ENCODE measurements at places on chromosomes 3 and 15.

DNA sequence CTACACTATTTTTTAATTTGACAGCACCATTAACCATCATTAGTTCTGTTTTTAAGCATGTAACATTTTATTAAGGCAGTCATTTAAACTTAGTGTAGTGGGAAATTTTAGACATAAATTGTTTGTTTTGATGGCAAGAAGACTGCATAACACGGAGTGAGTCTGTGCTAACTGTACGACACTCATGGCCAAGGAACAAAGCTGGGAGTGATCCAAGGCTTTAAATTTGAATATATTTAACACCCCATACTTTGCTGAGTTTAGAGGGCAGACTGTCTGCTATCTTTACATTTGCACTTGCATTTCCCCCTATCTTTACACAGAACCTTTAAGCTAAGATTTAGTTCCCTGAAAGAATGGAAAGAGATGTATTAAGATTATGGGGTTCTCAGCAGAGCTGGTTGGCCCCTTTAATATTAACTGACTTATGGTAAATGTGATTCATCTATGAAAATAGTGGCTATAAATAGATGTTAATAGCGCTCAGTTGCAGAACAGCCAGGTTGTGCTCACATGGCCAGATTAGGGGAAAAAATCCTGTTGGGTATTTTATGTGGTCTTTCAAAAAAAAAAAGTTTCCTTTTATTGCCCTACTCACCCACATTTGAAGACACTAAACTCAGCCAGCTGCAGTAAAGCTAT is 120.7 kb downstream of the CMSS1 start:
- DNase-seq, result no peak

DNA sequence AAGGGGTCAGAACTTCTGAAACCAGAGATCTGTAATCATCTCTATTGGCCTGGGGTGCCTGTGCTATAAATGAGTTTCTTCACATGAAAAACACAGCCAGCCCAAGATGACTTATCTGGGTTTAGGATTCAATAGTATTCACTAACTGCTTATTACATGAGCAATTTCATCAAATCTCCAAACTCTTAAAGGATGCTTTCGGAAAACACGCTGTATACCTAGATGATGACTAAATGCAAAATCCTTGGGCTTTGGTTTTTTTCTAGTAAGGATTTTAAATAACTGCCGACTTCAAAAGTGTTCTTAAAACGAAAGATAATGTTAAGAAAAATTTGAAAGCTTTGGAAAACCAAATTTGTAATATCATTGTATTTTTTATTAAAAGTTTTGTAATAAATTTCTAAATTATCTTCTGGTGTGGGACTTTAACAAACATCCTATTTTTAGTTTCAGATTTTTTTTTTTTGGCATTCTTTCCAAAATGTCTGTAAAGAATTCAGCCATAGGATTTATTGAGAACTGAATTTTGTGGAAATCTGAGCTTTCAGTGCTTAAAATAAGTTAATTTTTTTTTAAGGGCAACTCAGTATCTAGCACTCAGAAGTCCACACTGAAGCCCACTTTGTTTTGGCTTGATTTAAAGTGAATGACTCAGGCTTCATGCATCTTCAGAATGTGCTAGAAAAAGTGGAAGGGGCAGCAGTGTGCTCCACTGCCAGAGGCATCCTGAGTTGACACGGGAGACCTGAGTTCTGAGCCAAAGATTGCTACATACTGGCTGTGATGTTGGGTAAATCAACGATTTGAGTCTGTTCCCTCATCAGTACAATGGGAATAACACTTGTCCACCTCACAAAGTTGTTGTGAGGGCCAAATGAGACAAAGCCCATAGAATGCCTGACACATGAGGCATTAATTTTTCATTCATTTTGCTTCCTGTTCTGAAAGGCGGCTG is 18.7 kb downstream of the TMEM43 start:
- no peak for DNase-seq

DNA sequence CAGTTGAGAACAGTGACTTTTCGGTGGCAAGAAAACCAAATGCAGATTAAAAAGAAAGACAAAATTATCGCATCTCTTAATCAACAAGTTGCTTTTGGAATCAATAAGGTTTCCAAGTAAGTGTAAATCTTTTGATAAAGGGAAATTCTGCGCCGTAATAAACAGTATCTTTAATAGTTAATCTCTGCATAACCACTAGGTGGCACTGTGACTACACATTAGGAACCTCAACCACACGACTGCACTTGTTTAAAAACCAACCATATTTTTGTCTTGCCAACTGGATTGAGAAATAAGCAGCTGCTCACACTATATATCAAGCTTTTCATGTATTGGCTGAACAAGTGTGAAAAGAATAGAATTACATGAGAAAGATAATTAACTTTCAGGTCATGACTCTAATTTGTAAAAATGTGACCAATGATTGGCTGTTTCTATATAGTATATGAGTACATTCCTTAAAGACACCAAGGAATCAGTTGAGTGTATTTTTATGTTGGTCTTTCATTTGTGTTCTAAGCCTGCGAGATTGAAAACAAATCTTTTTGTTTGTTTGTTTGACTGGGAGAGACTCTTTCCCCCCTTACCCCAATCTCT is 72.7 kb downstream of the DZIP3 start:
- DNase-seq, result peak; percentile 1

GRCh38 chr3:194941360-194941955 is 255.8 kb downstream of the FAM43A start:
- no peak for DNase-seq

- no peak for DNase-seq
These were observed 125.4 kb downstream of the MEGF11 start for GRCh38 chr15:66128116-66128680.
